ENCODE measurements at places on chromosomes 16 and 17.

GRCh38 chr17:74892013-74892841 lies 1.2 kb downstream of the FADS6 start:
- DNase-seq: no peak

- DNase-seq: no peak
Observed at GRCh38 chr16:62256406-62256805, 220.2 kb upstream of the CDH8 start.

GRCh38 chr17:38701504-38702165 lies 3.4 kb upstream of the MLLT6 start:
- DNase-seq: no peak

DNA sequence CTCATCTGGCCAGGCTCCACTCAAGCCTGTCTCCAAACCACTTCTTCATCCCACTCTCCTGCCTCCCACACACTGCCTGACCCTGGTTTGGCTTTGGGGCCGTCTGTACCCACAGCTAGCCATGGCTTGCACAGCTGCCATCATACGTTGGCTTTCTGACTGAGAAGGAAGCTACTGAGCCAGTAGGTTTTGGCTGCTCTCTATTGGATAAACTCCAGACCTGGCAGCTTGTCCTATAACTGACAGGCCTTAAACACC lies 3.9 kb downstream of the MIF4GD start:
- no peak for DNase-seq

DNA sequence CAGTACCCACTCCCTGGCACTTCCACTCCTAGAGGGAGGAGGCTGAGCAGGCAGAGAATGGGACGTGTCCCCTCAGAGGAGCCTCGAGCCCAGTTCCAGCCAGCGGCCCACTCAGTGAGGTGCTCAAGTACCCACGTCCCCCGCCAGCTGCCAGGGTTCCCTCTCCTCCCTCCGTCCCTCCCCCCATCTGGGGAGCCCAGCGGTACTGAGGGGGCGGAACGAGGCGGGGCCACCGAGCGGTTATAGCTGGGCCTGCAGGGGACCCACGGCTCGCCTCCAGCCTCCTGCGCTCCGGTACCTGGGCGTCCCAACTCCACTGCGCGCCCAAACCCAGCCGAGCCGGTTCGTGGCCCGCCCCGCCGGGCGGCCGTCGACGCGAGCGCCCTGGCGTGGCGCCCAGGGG lies at the start of gene NPW:
NPW (plus strand) TSS at position 268 of the 403 bp plus-strand sequence.
- DNase-seq: no peak

- DNase-seq: no peak
Observed at GRCh38 chr17:77341069-77341541, 200.3 kb downstream of the SEC14L1 start.

GRCh38 chr16:12236589-12236988 lies 260.1 kb downstream of the SNX29 start:
- no peak for DNase-seq

- DNase-seq: no peak
Observed at GRCh38 chr17:76336756-76337412, 16.8 kb downstream of the PRPSAP1 start.

- no peak for DNase-seq
Observed at GRCh38 chr17:17892009-17892408, 55.2 kb upstream of the SREBF1 start.

- no peak for DNase-seq
Observed at GRCh38 chr16:56795011-56795410, 65.1 kb downstream of the NUP93 start.

DNA sequence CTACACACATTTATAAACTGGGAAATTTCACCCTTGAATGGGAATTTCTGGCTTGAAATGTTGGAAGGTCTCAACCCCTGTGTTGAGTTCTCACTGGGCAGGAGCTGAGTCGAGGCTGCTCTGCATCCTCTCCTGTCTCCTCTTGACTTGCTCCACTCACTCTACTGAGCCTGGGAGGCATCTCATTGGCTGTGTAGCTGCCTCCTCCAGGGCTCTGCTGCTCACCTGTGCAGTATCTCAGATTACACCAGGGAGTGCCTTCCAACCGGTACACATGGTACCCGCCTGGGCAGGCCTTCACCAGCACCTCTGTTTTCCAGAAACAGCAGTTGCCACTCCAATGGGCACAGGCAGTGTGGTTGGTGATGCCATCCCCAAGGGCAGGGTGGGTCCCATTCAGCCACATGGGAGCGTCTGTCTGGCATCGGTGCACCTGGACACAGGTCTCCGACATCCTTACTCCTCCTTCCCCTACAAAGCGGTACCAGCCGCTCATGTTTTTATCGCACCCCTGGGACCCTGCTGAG lies 3.7 kb downstream of the GP2 start:
- no peak for DNase-seq

GRCh38 chr16:13808102-13808501 lies 111.9 kb upstream of the ERCC4 start:
- DNase-seq: no peak

DNA sequence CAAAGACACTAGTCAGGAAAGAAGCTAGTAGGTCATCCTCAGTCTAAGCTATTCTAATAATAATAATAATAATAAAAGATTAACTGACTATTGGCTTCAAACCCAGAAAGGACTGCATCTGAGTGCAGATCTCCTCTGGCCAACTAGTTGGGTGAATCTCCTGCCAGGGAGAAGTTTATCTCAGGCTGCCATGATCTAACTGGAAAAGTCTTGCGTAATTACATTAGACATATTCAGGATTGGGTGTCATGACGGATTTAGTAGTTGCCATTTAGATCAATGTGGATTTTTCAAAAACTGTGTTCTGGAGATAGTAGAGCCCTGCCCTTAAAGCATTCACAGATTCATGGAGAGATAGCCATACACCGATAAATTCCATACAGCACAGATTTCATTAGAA lies 69.5 kb downstream of the KIF2B start:
- no peak for DNase-seq

DNA sequence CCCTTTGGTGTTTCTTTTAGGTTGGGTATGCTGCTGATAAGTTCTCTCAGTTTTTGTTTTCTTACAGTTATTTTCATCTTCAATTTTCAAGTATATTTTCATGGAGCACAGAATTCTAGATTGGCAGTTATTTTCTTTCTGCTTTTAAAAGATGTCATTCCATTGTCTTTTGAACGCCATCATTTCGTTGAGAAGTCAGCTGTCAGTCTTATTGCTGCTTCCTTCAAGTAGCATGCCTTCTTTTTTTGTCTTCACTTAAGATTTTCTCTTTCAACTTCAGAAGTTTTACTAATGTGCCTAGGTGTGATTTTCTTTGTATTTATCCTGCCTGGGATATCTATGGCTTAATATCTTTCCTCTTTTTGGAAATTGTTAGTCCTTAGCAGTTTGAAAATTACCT lies 262.2 kb upstream of the PMFBP1 start:
- no peak for DNase-seq

DNA sequence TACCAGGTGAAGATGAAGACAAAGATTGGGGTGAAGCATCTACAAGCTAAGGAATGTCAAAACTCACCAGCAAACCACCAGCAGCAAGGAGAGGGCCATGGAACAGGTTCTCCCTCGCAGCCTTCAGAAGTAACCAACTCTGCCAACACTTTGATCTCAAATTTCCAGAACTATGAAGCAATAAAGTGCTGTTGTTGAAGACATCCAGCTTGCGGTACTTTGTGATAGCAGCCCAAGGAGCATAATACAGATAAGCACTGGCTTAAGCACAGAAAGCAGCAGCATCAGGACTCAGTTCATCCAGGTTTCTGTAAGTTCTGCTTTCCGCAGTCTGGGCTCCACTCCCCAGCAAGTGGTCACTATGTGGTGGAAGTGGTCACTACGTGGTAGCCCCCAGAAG lies 16.0 kb upstream of the CDRT4 start:
- no peak for DNase-seq

- DNase-seq: no peak
Observed at GRCh38 chr16:88907768-88908167, 41.3 kb upstream of the PABPN1L start.

- no peak for DNase-seq
Observed at GRCh38 chr17:51355441-51356410, 95.4 kb downstream of the UTP18 start.

- DNase-seq: no peak
Observed at GRCh38 chr16:5188318-5188988, 90.9 kb upstream of the EEF2KMT start.

GRCh38 chr17:77458202-77459017 lies 317.6 kb downstream of the SEC14L1 start:
- no peak for DNase-seq

DNA sequence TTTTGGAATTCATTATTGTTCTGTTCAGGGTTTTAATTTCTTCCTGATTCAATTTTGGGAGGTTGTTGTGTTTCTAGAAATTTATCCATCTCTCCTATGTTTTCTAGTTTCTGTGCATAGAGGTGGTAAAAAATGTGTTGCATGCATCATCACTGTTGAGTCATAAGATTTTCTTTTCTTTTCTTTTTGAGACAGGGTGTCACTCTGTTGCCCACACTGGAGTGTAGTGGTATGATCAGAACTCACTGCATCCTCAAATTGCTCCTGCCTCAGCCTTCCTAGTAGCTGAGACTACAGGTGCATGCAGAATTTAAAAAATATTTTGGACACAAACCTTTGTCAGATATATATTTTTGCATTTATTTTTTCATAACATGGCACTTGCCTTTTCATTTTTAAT lies 184.8 kb downstream of the BCAS3 start:
- no peak for DNase-seq

DNA sequence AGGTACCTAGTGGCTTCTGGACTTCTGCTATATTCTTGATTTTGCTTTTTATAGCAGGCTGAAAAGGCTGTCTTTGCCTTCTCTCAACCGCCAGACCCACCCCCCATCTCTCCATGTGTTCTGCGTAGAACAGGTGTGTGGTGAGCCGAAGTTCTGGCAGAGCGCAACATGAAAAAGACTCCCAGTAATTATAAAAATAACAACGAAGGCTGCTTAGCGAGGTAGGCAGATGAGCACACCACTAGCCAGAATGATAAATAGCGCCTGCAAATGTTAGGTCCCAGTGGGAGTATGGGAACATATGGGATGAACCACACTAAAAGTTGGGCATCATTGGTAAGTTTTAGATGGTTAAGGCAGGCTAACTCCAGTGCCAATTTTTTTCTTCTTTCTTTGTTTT lies 14.0 kb upstream of the RBFOX1 start:
- no peak for DNase-seq

DNA sequence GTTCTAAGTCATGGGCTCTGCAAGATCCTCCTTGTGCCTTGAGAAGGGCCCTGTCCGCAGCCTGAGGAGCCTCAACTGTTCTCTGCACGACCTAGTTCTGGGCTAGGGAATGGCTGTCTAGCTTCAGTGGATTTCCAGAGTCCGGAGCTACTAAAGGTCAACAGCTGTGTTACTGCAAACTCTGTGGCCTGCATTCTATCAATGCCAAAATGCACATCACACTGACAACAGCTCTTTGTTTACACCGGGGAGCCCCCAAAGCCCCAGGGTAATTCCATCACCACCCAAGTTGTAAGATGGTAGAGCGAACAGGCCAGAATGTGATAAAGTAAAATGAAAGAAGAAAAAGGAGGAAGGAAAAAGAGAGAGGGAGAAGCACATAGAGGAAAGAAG lies 610.2 kb downstream of the MAF start:
- no peak for DNase-seq
